ENCODE measurements at places on chromosomes 16 and 17.

GRCh38 chr17:44008205-44008909 lies 3.9 kb downstream of the NAGS start:
- no peak for DNase-seq

DNA sequence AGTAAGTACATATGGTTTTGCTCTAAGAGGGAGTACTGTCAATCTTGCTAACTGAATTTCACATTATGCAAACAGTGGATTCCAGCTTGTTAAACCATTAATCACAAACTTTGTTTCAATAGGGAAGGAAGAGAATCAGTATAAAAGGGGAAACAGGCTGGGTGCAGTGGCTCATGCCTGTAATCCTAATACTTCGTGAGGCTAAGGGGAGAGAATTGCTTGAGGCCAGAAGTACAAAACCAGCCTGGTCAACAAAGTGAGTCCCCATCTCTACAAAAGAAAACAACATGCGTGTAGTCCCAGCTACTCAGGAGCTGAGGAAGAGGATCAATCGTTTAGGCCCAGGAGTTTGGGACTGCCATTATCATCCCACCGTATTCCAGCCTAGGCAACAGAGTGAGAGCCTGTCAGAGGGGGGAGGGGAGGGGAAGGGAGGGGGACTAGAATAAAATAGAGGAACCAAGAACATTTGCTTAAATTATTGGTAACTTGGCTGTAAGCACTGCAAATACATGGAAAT lies 65.7 kb downstream of the FBXL20 start:
- no peak for DNase-seq

DNA sequence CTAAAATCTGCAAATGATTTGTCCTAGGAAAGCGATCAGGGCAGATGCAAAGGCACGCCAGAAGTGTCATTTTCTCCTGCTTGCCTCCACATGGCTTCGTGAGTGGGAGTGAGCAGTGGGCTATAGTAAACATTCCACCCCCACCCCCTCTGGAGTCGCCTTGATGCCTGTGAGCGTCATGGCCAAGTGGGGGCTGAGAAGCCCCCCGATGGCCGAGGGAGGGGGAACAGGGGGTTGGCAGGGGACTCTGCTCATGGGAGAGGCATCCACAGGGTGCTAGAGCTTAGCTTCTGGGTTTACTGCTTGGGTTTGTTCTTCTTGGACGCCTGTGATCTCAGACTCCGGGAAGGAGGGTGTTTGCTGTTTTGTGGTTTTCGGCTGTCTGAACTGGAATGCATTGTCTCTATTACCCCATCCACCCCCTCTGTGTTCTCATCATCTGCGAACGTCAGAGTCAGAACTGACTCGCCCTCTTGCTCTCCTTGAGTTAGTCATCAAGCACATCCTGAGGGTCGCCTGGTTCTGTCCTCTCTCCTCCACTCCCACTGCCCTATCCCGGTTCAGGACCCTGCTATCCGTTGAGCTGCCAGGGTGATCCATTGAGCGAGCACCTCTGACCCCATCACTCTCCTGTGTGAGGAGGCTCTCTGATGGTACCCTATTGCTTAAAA lies 15.4 kb downstream of the TNS4 start:
- peak; percentile 32 for DNase-seq

- DNase-seq: no peak
These were observed 9.5 kb downstream of the DEF8 start for GRCh38 chr16:89958068-89958467.

GRCh38 chr17:2571523-2572303 lies 21.7 kb upstream of the PAFAH1B1 start:
- no peak for DNase-seq

DNA sequence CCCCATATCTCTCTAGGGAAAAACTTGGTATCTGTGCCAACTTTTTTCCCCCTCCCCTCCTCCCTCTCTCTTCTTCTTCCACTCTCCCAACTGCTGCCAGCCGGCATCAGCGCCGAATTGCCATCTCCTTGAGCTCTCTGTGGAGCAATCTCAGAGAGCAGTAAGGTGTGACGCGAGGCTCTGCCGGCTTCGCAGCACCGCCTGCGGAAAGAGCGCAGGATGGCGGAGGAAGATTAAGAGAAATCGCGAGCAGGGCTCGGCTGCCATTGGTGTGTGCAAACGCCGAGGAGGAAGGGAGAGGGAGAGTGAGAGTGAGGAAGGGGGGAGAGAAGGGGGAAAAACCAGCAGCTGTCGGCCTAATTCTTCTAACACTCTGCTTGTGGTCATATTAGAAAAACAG lies 44.2 kb downstream of the NEUROD2 start:
- no peak for DNase-seq

GRCh38 chr17:80491478-80492342 lies 15.3 kb upstream of the NPTX1 start:
- no peak for DNase-seq

- DNase-seq: peak; percentile 38
These were observed 9.4 kb downstream of the METTL9 start for GRCh38 chr16:21608639-21609328.

DNA sequence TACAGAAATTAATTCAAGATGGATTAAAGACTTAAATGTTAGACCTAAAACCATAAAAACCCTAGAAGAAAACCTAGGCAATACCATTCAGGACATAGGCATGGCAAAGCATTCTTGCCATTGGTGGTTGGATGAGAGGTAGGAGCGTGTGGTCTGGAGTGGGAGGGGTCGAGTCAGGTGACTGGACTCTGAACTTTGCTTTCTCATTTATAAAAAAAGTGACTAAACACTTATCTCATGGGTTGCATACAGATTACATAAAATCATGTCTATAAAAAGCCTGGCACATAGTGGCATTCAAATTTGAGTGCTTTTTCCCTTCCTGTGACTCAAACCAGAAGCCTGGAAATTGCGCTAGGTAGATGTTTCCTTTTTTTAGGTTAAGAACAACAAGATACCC lies 159.7 kb upstream of the SHISA6 start:
- DNase-seq: no peak

DNA sequence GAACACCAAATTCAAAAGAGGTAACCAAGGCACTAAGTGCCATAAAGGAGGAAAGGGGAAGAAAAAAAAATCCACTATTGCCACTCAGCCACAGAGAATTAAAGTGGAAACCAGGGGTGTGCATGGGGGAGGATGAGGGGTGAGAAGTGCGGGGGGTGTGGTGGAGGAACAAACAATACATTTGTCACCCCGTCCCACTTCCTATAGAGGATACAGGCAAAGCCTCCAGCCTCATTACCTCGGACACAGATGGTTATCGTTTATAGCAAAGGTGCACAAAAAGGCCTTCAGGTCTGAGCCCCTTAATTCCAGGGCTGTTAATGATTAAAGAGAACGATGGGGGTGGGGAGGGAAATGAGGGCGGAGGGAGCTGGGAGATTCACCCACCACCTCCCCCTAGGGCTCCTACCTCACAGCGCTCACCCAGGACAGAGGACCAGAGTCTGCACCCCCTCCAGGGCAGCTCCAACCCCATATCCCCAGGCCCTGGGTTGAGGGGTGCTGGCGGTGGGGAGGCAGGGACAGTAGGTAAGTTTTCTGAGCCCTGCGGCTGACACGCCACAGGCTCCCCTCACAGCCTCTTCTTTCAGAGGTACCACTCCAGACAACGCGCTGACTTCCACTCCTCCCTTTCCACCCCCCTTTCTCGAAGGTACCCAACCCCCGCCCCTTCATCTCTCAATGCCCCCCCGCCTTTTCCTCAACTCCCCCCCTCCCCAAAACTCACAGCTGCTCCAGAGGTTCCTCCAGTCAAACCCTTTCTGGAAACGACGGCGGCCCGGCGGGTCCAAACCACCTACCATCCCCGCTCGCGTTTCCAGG lies 470 bp downstream of the DCUN1D3 start:
- peak; percentile 23 for DNase-seq

GRCh38 chr16:4115209-4115948 lies 863 bp downstream of the ADCY9 start:
- peak; percentile 25 for DNase-seq

DNA sequence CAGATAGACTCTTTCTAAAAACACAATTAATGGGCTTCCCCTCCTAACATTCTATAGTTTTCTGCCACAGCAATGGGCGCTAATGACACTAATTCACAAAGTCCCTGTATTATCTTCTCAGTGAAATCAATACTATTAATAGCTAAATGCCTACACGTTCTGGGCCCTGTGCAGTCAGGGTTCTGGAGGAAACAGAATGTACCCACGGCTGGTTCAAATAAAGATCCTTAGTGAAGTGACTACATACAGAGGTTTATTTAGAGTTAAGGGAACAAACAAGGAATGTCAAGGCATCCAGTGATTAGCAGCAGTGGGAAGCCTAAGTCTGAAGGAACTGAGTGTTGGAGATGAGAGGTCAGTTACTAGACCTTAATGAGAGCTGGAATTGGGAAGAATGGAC lies 43.5 kb upstream of the MTMR4 start:
- DNase-seq: no peak

DNA sequence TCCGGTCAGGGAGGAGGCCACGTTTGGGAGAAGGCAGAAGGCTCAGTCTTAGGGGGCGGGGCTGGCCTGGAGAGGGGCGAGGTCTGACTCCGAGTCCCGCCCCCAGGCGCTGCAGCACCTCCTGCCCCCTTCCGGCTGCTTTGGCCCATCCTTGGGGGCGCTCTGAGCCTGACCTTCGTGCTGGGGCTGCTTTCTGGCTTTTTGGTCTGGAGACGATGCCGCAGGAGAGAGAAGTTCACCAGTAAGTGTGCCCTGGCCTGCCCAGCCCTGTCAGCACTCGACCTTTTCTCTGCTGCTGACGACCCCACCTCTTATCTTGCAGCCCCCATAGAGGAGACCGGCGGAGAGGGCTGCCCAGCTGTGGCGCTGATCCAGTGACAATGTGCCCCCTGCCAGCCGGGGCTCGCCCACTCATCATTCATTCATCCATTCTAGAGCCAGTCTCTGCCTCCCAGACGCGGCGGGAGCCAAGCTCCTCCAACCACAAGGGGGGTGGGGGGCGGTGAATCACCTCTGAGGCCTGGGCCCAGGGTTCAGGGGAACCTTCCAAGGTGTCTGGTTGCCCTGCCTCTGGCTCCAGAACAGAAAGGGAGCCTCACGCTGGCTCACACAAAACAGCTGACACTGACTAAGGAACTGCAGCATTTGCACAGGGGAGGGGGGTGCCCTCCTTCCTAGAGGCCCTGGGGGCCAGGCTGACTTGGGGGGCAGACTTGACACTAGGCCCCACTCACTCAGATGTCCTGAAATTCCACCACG lies 1.5 kb downstream of the TNFRSF12A start:
- peak; percentile 72 for DNase-seq

GRCh38 chr17:15348021-15348420 lies 6.6 kb upstream of the TEKT3 start:
- DNase-seq: no peak

DNA sequence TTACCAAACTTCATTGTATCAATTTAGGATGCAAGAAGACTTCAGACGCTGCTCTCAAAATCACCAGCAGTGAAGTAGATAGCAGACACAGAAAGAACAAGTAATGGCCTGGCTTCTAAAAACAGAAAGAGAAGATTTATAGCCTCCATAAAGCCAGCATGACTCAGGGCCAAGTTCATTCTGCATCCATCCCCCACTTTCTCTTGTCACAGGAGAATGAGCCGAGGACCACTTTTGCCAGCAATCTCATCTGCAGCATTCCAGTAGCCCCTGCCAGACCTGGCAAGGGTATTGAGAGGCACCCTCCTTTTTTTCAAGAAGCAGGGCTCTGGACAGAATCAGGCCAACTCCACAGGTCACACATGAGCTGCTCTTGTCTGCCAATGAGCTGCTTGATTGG lies 355.4 kb upstream of the SOX9 start:
- DNase-seq: no peak

Data from T-helper 2 cell treated with Interferon-gamma antibody and Interleukin-4, amounts not matched to agents 5 μg/mL and 100 μg/mL, for 36 hours (primary cell).